ENCODE measurements at places on chromosomes 13 and 19. TPM values are rescaled to one million over a fixed set of nuclear protein-coding genes. Genes with fewer than 3 reads are reported as not detected.

ZNF730 gene
- 0.86 TPM for total RNA-seq

LPAR6 gene
- 3.6 TPM for total RNA-seq

ZNF134 gene
- total RNA-seq: 22.3 TPM

DNA sequence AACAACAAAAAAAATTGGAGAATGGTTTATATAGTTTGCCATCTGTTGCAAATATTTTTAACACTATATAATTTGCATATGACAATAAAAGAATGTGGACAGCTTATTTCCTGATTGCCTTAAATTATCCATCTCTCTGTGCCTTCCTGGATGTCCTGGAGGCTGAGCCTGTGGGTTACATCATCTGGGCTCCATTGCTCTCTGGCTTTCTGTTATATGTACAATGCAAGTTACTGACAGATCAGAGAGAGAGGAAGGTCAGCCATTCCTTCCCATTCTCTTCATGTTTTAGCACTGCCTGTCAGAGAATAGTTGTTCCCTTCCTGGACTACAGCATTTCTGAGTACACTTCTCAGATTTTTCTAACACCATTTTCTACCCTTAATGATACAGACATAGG, 758.3 kb upstream of the PCDH20 start:
- no peak for DNase-seq

DNA sequence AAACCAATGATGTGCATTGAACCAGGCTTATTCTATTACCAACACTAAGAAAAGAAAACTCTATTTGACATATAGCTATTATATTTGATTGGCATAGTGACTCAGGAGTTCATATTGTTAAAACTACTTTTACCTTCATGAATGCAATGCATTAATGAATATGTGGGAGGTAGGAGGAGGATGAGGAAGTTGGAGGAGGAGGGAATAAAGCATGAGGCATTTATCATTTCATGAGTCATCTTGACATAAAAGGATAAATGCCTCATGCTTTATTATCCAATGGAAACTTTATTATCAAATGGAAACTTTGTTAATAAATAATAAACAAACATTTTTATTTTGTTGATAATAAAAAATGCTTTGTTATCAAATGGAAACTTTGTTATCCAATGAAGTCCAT, 116.5 kb downstream of the SPRY2 start:
- DNase-seq: peak; percentile 82
